Erythroblast (primary cell): ENCODE measurements at places on chromosomes 6 and 20.

DNA sequence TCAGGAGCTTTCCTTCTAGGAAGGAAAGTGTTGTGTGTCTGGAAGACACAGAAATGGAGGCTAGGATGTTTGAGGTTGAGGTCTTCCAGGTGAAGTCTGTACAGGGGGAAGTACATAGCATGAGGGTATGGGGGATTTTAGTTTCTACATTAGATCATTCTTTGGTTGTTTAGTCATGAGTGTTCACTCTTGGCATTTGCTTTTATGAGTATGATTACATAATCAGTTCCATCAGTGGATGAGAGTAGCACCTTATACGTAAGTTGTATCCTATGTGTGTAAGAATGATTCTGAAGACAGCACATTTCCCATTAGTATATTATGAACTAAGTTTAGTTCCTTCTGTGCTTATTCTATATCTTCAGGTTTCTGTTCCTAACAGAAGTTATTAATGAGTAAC lies 1.9 kb downstream of the CDYL start:
- DNase-seq, result peak; percentile 52

DNA sequence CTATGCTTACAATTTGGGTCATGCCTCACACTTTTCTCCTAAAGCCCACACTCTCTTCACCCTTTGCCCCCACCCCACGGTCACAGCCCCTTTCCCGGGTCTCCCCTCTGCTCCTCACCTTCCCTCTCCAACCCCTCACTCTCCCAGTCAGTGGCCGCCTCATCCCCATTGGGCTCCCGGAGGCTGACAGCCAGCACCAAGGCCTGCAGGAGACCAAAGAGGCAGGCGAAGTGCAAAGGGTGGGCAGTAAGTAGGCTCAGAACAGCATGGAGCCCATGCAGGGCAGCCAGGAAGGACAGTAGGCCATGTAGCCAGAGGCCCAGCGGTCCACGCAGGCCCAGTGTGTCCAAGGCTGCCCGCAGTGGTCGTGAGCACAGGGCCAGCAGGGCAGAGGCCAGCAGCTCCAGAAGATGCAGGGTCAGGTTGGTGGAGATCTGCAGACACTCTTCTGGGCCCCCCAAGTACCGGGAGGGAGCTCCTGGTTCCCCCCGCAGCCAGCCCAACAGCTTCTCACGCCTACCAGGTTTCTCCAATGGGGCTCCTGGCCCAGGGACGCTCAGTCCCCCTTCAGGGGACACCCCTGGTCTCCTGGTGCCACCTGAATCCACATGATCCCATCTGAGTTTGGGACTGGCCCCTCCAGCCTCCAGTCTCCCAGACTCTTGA lies 1.5 kb downstream of the C6orf47 start:
- no peak for DNase-seq

DNA sequence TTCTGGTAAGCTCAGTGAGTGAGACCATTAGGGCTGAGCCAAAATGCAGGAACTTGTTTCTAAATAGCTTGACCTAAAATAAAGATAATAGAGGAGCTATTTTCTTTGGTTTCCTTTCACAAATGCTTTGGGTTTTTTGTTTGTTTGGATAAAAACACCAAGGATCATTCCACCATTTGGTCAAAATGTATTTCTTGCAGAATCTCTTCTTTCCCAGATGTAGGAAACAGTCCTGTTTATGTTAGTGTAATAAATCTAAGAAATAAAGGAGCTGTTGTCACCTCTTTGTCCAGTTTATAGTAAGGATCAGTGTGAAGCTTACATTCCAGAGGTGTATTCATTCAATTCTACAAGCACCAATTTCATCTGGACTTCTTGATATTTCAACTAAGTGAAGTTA lies 297.8 kb downstream of the GJA1 start:
- DNase-seq, result no peak

- DNase-seq, result no peak
Measured at GRCh38 chr6:154197196-154197860, 158.3 kb downstream of the OPRM1 start.
